Testis (tissue), 5 donors: ENCODE measurements at places on chromosomes 2 and 18. TPM values are rescaled to one million over a fixed set of nuclear protein-coding genes. Genes with fewer than 3 reads are reported as not detected.

REG3A gene
- polyA plus RNA-seq = not detected

HTR2B gene
- polyA plus RNA-seq = 0.71 TPM

PLEK gene
- 9.2 TPM for polyA plus RNA-seq

EPB41L3 gene
- 152 TPM for polyA plus RNA-seq

HOXD3 gene
- 2.7 TPM for polyA plus RNA-seq

LBH gene
- 25.7 TPM for polyA plus RNA-seq

MC2R gene
- 0.24 TPM for polyA plus RNA-seq

KCNG2 gene
- polyA plus RNA-seq = 0.50 TPM

DQX1 gene
- polyA plus RNA-seq = 0.86 TPM
